ENCODE measurements at places on chromosomes 11 and 22.

DNA sequence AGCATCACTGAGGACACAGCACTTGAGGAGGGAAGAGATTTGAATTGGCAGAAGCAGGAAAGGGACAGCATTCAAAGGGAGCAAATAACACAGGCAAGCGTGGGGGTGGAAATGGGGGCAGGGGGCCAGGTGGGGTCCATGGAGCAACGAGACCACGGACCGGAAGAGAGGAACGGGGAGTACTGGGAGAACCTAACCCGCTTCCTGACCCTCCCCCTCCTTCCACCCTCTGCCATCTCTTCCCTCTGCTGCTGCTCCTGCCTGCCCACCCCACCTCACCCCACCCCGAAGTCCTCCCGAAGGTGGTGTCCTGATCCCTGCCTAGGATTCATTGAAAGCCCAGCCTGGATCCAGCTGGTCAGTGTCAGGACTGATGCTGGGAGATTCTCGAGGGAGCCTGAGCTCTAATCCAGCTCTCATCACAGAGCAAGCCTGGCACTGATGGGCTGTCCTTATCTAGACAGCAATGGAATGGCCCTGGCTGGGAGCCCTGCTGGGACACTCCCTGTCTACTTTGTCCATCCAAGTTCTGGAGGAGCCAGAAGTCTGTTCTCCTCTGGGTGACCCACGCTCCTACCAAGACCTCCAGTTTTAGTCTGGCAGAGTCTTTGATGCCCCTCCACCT, 105.0 kb downstream of the TRIM29 start:
- DNase-seq, result no peak

DNA sequence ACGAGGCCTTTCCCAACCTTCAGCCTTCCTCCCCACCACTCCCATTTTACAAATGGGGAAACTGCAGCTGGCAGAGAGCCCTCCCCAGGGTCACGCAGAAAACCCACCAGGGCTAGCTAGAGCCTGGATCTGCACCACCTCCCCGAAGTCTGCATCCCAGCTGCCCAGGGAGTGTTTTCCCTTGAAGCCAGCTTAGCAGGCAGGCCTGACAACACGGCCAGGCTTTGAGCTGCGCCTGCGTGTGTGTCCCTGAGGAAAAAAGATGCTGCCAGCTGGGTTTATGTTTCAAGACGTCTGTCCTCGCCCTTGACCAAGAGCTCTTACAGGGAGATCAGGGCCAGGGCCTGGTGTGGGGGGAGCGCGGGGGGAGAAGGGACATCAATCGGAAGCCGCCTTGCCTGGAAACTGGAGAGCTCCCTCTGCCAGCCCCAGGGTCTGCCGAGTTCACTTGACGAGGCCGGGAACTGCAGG, 20.3 kb downstream of the WNT11 start:
- no peak for DNase-seq

DNA sequence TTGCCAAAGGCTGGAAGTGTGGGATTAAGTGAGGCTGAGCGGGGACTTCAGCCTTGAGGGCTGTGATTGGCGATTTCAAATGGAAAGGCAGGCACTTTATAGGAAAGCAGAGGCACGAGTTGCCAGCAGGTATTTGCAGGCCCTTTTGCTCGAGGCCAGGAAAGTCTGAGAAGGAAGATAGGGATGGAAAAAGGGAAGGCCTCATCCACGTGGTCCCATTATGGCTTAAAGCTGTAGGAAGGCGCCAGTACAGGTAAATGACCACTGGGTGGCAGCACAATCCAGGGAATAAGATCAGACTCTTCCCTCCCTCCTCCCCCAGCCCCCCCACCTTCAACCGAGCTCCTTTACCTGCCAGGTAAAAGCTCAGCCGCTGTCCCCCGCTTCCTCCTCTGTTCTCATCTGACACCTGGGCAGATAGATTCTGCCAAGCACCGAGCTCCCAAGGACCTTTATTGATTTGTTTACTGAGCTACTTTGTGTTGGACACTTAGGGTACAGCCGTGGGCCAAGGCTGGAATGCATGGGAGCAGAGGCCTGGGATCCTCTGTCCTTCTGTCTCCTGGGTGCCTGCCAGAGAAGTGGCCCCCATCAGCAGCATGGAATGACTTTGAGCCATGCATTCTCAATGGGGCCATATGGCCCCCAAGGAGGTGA, 7.5 kb downstream of the P2RX3 start:
- peak; percentile 30 for DNase-seq

GRCh38 chr11:61121917-61122316, 19.6 kb downstream of the CD5 start:
- no peak for DNase-seq

DNA sequence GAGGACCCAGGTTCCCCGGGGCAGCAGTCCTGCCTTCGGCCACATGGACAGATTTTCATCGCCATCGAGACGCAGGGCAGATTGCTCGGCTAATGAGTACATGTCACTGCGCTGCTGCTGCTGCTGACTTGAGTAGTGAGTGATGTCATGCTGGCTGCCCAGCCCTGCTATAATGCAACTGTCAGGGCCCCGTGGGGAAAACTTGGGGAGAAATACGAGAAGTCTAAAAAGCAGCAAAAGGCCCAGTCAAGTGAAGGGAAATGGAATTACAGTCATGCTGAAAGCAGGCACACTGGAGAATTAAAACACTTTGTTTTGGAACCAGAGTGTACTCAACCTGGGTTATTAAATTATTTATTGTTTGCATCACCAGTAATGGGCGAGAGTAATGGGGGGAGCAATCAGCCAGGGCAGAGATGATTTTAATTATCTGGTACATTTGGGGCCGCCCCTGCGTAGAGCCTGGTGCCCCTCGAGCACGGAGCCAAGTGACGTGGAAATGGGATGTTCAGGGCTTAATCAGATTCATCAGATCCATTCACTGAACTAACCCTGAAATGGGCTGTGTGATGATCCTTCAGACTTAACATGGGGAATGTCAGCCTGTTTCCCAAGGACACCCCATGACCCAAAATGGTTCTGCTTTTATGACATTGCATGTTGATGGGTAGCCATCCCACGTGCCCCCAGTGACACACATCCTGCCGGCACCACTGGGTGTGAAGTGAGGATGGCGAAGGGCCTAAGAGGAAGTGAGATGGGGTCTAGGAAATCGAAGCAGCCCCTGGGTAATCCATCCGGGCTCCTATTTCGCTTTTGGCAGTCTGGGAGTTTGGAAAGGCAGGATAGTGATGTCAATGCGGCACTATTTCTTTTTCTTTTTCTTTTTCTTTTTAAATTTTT, 241.6 kb upstream of the CADM1 start:
- DNase-seq, result no peak

GRCh38 chr22:19226428-19226827, 47.9 kb upstream of the SLC25A1 start:
- no peak for DNase-seq

DNA sequence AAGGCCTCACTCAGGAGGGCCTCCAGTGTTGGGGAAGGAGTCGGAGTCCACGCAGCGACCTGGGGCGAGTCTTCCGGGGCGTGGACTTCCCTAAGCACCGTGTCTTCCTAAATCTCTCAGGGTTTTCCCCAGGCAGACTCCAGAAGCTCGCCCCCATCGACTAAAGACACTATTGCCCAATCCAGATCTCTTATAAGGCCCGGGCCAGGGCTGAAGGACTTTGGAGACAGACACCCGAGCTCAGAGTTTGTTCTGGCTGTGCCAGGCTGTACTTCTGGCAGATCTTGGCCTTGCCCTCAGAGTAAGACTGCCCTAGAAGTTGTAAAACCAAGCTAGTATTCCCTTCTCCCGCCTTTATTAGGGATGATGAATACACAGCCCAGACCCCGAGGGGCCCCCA, 191.4 kb downstream of the BUD13 start:
- DNase-seq, result no peak

DNA sequence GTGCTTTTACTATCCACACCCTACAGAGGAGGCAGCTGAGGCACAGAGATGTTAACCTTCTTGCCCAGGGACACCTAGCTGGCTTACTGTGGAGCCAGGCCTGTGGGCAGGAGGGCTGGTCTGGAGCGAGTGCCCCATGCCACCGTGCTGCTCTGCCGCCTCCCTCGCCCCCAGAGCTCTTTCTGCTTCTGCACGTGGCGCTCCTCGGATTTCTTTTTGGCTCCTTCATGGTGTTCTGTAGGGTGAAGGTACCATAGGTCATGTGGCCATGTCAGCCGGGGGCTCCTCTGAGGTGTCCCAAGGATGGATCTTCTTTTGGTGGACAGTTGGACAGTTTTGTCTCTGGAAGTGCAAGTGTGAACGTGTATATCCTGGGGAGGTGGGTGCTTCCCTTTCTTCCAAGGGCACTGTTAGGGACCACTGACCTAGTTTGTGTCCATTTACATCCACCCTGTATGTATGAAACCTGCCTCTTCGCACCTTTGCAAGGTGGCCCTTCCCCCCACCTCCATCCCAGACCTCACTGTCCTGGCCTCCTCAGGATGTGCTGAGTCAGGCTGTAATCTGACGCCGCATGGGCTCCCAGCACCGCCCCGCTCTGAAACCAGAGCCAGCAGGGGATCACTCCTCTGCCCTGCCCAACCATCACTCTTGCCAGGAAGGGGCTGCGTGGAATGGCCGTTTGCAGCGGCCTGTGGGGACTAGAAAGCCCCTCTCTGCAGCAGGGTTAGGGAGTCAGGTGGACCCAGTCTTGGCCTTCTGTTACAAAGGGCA, 31.7 kb downstream of the POLR3H start:
- DNase-seq, result no peak

Data from GDM1 (cell line).